ENCODE measurements at places on chromosomes 13 and 19.
A peak's percentile ranks its signal among the peaks of the same experiment; 100 is the strongest.

- no peak for DNase-seq
Observed at GRCh38 chr19:48568345-48568886, 16.4 kb downstream of the SULT2B1 start.

DNA sequence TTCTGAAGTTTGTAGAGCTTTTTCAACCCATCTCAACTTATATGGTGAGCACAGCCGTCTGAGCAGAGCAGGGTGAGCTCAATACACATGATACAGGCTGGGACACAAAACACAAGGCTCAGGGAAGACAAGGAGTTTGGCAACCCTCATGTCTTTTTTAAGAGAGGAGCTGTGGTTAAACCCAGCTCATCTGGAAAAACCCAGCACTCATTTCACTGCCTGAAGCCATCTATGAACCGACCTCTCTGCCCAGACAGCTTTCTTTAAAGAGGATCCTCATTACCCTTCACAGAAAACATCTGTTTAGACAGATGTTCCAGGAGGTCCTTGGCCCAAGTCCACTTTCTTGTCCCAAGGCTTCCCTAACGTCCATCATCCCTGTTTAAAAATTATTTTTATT lies 170.0 kb upstream of the TSHZ3 start:
- DNase-seq: no peak

- peak; percentile 15 for DNase-seq
Observed at GRCh38 chr13:39779337-39780265, 124.1 kb downstream of the COG6 start.

GRCh38 chr13:66835040-66835628 lies 395.0 kb downstream of the PCDH9 start:
- DNase-seq: no peak

DNA sequence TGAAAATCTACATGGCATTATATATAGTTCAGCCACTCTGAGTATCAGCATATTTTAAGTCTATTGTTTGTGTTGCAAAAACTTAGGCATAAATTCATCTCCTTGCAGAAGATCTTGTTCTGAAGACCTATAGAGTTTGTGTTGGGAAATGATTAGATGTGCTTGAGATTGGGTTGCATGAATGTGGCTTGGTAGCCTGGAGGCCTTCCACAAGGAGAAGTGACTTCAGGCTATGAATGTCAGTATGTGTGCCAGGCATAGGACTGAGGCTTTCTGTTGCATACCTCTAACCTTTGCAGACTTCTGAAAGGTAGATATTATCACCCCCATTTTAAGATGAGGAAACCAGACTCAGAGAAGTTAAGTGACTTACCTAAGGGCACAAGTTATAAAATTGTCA lies 188.6 kb downstream of the OLFM4 start:
- DNase-seq: no peak

DNA sequence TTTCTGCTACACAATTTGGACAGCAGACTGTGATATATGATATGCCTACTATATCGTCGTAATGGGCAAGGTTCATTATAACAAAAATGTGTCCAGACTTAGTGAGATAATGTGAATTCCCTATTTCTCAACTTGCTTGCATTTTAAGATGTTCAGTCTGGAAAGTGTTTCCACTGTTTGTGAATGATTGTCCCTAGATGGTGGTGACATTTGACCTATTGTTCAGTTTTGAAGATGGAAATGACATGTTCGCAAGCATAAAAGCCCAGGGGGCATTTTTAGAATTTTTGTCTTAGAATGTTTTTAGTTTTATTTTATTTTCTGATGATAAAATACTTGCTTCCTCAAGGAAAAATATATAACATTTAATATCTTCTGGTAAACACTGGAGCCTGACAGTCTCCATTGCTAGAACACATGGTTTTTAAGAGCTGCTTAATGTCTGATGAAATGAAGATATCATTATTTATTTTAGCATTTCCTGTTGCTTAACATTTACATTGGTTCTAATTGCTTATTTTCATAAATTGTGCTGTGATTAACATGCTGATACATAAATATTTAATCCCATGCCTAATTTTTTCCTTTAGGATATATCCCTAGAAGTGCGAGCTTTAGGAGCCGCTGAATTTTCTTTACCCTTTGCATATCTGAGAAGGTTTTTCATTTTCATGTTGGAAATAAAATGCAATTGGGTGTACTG lies 27.1 kb downstream of the MBNL2 start:
- no peak for DNase-seq

DNA sequence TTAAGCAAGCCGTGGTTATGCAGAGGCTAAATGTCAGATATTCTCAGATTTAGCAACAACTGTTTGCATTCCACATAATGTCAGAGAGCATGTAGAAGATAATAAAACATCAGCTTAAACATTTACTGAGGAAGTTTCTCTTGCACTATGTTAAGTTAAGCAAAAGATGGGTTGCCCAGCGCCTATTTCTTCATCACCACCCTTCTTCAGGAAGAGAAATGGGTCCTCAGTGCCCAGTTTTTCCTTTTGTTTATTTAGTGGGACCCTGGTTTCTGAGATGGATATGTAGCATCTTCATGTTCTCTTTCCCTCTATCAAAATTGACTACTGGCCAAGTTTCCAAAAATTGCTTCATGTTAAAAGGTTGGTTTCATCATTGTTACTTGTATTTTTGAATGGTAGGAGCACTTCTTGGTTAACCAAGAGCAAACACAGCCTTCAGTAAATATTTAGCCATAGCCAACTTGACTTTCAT lies 356.8 kb downstream of the RFC3 start:
- DNase-seq: no peak

GRCh38 chr13:30732046-30732390 lies 3.3 kb upstream of the ALOX5AP start:
- DNase-seq: no peak

- no peak for DNase-seq
Observed at GRCh38 chr13:98979012-98979660, 1.3 kb upstream of the DOCK9 start.

DNA sequence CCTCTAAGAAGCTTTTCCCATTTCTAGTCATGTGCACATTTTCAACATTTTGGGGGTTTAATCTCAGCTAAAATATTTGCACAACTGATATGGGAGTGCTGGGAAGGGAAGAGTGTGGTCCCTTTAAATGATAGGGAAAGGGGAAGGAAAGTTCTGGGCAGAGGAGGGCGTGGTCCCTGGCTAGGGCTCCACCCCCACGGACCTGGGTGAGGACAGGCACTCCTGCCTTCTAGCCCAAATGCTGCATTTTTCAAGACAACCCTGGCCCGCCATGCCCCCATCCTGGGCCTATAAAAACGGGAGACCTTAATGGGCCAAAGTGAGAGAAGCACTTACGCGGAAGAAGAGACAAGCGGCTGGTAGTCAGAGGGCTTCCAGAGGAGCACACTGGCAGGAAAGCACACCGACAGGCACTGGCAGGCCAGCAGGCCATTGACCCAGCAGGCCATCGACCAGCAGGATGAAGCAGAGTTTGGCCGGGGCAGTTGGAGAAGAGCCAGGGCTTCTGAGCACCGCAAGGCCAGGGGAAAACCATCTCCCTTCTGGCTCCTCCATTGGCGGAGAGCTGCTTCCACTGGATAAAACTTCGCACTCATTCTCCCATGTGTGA lies 266.7 kb downstream of the SPRY2 start:
- DNase-seq: no peak

GRCh38 chr13:83215627-83216026 lies 666.6 kb downstream of the SLITRK1 start:
- DNase-seq: no peak

DNA sequence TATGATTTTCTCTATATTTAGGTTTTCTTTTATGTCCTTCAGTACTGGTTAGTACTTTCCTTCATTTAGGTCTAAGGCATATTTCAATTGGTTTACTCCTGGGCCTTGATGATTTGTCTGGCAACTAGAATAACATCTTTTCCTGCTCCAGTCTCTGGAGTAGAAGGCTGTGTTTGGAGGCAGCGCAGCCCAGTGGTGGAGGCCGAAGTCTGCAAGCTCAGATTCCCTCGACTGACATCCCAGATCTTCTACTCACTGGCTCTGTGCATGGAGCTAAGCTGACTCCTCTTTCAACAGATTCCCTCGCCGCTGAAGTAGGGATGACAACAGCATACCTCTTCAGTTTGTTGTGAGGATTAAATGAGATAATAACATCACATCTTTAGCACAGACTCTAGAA lies 141.0 kb downstream of the RAP2A start:
- no peak for DNase-seq

- DNase-seq: no peak
Observed at GRCh38 chr13:75633285-75633684, 2.8 kb upstream of the LMO7 start.

GRCh38 chr19:18049385-18049784 lies 37.3 kb downstream of the IL12RB1 start:
- DNase-seq: no peak

DNA sequence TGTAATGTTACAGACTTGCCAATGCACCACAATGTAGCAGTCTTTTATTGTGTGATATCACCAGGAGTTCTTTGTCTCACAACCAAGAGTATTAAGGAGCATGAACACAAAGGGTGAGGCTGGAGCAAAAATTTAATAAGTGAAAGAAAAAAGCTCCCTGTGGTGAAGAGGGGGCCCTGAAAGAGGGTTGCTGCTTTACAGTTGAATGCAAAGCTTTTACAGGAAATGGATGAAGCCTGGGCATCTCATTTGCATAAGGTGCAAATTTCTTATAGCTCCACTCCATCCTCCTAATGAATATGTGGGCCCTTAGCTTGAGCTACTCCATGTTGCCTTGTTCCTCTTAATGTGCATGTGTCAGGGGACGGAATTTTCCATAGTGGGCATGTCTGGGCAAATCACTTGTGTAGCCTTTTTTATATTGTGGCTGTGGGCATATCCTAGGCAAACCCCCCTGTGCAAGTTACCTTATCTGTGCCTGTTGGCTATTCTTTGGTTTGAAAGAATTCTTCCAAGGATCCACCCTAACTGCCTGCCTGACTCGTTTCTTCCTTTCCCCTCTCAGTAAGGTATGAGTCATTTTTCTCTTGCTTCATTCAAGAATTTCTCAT lies 45.3 kb upstream of the TRPC4 start:
- DNase-seq: no peak

DNA sequence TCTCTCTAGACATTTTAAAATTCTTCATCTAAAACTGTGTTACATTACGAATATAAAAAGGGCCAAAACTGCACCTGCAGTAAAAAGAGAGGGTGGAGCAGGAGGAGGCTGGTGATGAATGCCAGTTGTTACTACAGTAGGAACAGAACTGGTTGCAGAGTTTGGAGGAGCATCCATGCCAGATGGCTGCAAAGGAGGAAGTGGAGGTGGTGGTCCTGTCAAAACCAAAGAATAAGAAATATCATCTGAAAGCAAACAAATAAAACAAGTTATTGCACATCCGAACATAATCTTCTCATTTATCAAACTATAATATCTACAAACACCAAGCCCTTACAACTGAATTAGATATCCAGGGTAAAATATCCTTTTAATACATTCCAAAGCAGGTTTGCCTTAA lies 40.1 kb downstream of the RBM26 start:
- DNase-seq: no peak

- no peak for DNase-seq
Observed at GRCh38 chr13:20389696-20390525, 135.7 kb downstream of the CRYL1 start.

GRCh38 chr13:113110852-113111315 lies 5.3 kb downstream of the F7 start:
- peak; percentile 23 for DNase-seq

- no peak for DNase-seq
Observed at GRCh38 chr13:112713517-112714253, 23.8 kb downstream of the ATP11A start.

DNA sequence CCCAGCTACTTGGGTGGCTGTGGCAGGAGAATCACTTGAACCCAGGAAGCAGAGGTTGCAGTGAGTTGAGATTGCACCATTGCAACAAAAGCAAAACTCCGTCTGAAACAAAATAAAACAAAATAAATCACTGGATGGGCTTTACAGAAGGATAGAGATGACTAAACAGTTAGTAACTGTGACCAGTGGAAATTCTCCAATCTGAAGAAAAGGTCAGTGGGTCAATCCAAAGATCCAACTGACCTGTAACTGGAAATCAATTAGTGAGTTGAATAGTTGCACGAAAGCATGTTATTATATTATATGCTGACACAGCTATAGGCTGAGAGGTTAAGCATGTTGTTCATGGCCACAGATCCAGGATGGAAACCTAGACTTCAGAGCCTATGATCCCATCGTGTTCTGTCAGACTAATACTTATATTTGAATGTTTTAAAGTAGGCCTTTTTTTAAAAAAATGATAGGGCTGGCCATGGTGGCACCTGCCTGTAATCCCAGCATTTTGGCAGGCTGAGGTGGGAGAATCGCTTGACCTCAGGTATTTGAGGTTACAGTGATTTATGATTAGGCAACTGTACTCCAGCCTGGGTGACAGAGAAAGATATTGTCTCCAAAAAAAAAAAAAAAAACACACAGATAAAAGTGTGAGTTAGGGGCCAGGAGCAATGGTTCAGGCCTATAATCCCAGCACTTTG lies 1.4 kb downstream of the ECH1 start:
- DNase-seq: no peak

GRCh38 chr13:98454389-98454881 lies 122.5 kb downstream of the STK24 start:
- no peak for DNase-seq

GRCh38 chr13:75993823-75994222 lies 357.7 kb downstream of the LMO7 start:
- DNase-seq: no peak

- no peak for DNase-seq
Observed at GRCh38 chr13:73939603-73940002, 194.6 kb downstream of the KLF12 start.

GRCh38 chr13:60509601-60510386 lies 112.8 kb downstream of the TDRD3 start:
- no peak for DNase-seq

DNA sequence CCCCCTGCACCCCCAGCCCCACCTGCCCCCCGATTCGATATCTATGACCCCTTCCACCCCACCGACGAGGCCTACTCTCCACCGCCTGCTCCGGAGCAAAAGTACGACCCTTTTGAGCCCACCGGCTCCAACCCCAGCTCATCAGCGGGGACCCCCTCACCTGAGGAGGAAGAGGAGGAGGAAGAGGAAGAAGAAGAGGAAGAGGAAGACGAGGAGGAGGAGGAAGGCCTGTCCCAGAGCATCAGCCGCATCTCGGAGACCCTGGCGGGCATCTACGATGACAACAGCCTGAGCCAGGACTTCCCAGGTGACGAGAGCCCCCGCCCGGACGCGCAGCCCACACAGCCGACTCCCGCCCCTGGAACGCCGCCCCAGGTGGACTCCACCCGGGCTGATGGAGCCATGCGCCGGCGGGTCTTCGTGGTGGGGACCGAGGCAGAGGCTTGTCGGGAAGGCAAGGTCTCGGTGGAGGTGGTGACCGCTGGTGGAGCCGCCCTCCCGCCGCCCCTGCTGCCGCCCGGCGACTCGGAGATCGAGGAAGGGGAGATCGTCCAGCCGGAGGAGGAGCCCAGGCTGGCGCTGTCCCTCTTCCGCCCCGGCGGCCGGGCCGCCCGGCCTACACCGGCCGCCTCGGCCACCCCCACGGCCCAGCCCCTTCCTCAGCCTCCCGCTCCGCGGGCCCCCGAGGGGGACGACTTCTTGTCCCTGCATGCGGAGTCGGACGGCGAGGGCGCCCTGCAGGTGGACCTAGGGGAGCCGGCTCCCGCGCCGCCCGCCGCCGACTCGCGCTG lies 9.2 kb downstream of the SCAF1 start:
- DNase-seq: no peak

GRCh38 chr19:9945319-9945966 lies 9.1 kb upstream of the OLFM2 start:
- DNase-seq: no peak

- DNase-seq: no peak
Observed at GRCh38 chr19:46824890-46825730, 25.5 kb downstream of the AP2S1 start.
